ENCODE measurements at places on chromosomes 2 and 18.

DNA sequence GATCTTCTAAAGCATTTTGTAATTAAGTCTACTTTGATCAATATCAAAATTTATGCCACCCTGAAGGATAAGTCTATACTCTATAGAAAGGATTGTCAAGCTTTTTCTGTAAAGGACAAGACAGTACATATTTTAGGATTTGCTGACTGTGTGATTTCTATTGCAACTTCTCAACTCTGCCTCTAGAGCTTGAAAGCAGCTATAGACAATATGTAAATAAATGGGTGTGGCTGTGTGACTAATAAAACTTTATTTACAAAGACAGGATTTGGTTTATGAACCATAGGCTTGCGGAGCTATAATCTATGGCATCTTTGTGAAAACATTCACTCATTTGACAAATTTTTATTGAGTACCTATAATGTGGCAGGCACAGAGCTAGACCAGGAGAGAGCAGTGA is 18.4 kb downstream of the UPP2 start:
- no peak for DNase-seq

- DNase-seq, result no peak
Observed at GRCh38 chr2:218129458-218130135, 3.8 kb downstream of the CXCR2 start.

DNA sequence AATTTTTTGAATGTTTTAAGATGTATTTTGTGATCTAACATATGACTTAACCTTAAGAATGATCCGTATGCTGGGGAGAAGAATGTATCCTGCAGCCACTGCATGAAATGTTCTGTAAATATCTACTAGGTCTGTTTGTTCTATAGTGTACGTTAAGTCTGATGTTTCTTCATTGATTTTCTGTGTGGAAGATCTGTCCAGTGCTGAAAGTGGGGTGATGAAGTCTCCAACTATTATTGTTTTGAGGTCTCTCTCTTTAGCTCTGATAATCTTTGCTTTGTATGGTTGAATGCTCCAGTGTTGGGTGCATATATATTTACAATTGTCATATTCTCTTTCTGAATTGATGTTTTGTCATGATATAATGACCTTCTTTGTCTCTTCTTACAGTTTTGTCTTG is 82.5 kb upstream of the LHCGR start:
- no peak for DNase-seq

- DNase-seq, result no peak
Observed at GRCh38 chr2:38517284-38517683, 85.4 kb downstream of the HNRNPLL start.

GRCh38 chr2:67836866-67837265 is 225.9 kb downstream of the C1D start:
- DNase-seq, result no peak

GRCh38 chr2:137706786-137707613 is 257.3 kb upstream of the HNMT start:
- no peak for DNase-seq

DNA sequence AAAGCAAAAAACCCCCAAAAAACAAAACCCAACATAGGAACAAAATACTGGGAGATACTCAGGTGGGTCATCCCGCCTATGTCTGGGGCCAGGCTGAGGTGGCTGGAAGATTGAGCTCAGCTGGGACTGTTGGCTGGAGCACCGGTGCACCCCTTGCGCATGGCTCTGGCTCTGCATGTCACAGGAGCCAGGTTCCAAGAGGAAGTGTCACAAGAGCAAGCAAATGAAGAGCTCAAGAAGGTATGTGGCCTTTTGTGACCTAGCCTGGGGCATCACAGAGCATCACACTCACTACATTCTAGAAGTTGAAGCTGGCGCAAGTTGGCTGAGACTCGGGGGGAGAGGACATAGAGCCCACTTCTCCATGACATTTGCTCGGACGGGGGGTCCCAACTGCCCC is 40.6 kb downstream of the PDCL3 start:
- no peak for DNase-seq

DNA sequence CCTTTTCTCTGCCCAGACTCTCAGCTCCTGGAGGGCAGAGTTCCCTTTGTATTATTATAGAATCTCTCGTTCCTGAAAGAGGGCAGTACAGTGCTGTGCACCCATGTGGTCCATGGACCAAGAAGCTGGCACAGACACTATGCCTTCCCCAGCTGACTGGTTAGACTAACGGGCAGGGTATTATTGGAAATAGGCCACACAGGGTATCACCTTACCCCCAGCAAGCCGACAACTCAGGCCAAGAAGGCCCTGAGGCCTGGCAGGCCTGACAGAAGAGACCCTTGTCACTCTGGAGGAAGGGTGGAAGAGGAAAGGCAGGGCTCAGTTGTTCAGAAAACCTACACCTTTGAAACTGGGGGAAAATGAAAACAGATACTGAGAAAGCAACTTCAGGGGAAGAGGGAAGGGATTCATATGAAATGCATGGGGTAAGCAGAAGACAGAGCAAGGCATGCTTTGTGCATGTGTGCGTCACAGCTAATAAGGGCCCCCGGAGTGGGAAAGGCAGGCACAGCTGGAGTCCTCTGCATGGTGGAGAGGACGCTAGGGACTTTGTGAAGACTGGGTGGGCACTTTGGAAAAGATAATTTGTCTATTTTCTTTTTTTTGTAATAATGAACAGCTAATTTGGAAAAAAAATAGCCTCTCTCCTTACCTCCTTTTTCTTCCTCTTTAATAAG is 476.8 kb upstream of the CELF4 start:
- DNase-seq, result no peak

DNA sequence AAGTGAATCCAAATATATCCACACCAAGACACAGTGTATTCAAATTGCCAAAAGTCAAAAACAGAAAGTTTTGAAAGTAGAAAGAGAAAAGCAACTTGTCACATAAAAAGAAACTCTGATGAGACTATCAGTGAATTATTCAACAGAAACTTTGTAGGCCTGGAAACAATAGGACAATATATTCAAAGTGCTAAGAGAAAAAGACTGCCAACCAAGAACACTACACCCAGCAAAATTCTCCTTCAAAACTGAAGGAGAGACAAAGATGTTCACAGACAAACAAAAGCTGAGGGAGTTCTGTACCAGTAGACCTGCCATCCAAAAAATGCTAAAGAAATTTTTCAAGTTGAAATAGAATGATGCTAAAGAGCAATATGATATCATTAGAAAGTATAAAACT is 69.6 kb downstream of the GYPC start:
- DNase-seq, result no peak

DNA sequence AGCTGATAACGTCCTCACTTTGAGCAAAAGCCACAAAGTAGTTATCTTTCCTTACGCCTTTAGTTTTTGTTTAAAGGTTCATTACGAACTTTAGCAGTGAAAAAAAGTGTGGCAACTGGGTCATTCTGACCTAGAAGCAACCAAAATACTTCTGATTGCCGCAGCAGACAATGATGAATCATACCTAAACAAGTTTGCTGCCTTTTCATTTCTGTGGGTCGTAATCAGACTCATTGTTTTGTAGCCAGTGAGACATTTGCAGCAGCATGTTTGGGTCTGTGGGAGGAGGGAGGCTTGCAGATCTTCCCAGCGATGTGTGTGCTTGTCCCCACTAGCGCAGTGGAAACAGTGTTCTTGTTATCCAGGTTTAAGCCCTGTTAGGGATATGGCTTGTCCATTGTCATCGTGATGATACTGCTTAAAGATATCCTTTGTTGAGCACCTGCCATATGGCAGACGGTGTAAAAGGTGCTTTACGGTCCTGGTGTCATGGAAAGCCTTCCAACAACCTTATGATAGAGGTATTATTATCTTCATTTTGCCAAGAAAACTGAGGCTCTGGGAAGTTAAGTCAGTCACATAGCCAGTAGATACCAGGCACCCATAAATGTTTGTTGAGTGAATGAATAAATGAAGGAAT is 1.3 kb upstream of the GREB1 start:
- DNase-seq, result no peak

- no peak for DNase-seq
Observed at GRCh38 chr2:73290049-73290839, 3.1 kb downstream of the EGR4 start.

GRCh38 chr2:129458436-129458835 is 521.0 kb upstream of the RAB6C start:
- DNase-seq, result no peak

DNA sequence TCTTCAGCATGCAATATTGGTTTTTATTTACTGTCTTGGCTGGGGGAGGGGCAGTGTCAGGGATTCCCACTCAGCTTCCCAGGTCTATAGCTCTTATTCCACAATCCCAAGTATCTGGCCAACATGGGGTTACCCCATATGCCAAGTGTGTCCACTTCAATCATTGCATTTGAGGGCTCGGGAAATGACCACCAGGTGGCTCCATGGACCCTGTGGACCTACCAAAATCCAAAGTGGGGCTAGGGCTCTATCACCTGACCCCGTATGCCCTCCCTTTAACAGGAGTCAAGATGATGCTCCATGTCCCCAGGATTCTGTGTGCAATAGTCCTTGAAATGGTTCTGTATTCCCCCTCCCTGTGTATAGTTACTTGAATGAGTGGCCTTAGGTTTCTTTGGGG is 12.1 kb upstream of the TRAF3IP1 start:
- no peak for DNase-seq

DNA sequence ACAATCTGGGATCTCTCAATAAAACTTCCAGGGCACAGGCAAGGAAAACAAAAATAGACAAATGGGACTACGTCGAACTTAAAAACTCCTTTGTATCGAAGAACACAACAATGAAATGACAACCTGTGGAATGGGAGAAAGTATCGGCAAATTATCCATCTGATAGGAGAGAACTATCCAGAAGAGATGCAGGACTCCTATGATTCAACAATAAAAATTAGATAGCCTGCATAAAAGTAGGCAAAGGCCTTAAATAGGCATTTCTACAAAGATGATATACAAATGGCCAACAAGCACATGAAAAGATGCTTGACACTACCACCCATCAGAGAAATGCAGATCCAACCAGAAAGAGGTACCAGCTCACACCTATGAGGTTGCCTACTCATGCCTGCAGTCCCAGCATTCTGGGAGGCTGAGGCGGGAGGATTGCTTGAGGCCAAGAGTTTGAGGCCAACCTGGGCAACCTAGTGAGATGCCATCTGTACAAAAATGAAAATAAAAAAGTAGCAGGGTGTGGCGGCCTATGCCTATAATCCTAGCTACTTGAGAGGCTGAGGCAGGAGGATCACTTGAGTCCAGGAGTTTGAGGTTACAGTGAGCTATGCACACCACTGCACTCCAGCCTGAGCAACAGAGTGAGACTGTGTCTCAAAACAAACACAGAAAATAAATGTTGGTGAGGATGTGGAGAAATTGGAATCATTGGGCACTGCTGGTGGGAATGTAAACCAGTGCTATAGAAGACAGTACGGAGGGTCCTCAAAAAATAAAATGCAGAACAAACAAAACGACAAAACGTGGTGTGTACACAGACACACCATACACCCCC is 21.6 kb downstream of the TWIST2 start:
- DNase-seq, result no peak

- DNase-seq, result no peak
Observed at GRCh38 chr2:134671513-134671912, 47.3 kb downstream of the TMEM163 start.

DNA sequence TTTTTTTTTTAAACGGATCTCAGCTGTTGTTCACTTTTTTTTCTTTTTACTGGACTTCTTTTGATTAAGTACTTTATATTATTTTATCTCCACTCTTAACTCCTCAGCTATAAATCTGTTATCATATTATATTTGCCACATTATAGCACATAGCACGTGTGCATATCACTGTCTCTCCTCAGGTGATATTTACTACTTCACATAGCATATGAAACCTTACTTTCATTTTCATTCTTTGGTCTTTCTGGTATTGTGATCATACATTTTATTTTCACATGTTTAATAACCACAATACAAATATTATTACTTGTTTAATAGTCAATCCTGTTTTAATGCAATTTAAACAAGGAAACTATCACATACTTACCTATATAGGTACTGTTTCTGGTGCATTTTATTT is 993.1 kb upstream of the TMEFF2 start:
- no peak for DNase-seq

- no peak for DNase-seq
Observed at GRCh38 chr18:8994603-8995002, 107.9 kb upstream of the NDUFV2 start.

DNA sequence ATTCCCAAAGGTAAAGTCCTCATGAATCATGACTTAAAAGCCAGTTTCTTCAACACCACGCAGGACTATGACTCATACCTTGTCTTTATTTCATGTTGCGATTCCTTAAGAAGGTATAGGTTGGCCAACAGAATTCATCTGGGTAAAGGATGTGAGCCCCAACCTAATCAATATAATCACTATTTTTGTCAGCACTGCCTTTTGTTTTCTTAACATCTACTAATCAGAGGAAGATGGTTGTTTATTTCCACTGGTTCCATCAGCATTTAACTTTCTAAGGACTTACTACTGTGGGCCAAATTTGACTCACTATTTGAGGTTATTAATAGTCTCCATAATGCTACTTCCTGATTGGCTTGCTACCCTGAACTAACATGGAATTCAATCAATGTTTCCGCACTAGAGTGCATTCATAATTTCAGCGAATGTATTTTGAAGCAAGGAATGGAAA is 78.6 kb downstream of the SCG2 start:
- no peak for DNase-seq

DNA sequence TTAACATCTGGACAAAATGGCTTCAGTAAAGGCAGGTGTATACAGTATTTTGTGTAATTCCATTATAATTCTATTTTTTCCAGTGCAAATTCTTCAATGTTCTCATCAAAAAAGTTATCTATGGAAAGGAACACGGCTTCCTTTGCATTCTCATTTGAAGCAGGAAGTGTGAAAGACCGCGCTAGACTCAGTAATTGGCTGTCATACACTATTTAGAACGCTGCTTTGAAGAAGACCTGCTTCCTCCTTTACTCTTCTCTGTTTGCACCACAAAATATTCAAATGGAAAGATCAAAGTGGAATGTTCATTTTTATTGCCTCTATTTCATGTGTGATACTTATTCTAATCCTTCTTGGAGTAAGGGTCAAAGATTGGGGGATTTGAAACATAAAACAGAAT is 883.7 kb downstream of the TSN start:
- DNase-seq, result no peak

- no peak for DNase-seq
Observed at GRCh38 chr2:177799531-177799930, 273.0 kb downstream of the PDE11A start.

DNA sequence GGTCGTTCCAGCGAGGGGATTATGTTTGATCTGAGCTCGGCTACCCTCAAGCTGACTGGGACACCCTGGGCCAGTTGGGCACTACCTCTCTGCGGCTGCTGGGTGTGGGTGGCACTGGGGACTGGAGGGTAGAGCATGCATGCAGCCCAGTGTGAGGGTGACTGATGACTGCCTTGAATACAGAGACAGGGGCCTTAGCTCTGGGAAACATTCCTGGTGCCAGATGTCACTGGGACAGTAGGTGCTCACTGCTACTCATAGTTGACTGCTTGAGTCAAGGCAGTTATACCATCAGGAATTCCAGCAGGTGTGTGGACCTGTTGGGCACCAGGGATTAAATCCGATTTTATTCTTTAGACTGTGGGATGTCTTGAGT is 33.6 kb upstream of the ATP6V1B1 start:
- DNase-seq, result no peak
